ENCODE measurements at places on chromosomes 5 and 9.

DNA sequence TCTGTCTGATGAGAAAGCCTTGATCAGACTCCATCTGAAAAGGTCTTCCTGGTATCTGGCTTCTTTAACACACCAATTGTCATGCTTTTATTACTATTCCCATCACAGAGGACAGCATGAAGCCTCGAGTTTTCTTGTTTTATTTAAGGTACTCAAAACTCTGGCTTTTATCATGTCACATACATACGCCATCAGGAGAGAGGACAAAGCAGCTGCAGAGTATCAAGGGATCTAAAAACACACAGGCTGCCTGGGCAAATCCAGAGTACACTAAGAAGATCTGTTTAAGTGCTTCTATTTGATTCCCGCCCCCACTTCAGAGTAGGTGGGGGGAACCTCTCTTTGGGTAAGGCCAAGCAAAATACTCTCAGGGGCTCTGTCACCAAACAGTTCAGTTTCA lies 277.2 kb downstream of the SPOCK1 start:
- no peak for DNase-seq

- no peak for DNase-seq
Measured at GRCh38 chr9:92895812-92896436, 18.1 kb upstream of the ZNF484 start.

- DNase-seq, result no peak
Measured at GRCh38 chr5:57492632-57493031, 10.0 kb upstream of the ACTBL2 start.

GRCh38 chr5:454936-455335 lies 12.0 kb downstream of the EXOC3 start:
- no peak for DNase-seq

DNA sequence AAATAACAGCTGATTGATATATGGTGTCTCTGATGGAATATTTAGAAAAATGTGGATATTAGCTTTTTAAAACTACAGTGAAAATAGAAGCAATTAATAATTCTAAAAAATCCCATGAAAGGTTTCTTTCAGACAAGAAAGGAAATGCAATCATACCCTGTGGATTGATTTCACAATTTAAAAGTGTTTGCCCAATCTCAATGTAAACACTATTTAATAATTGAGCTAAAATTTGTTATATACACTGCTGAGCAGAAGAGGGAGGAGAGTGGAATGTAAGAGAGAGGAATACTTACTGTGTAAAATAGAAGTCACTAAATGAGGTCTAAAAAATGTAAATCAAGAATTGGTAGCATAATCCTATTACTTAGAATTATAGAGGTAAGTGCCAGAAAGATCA lies 76.9 kb downstream of the FEM1C start:
- DNase-seq, result no peak

- no peak for DNase-seq
Measured at GRCh38 chr5:60578315-60578714, 121.7 kb downstream of the DEPDC1B start.

DNA sequence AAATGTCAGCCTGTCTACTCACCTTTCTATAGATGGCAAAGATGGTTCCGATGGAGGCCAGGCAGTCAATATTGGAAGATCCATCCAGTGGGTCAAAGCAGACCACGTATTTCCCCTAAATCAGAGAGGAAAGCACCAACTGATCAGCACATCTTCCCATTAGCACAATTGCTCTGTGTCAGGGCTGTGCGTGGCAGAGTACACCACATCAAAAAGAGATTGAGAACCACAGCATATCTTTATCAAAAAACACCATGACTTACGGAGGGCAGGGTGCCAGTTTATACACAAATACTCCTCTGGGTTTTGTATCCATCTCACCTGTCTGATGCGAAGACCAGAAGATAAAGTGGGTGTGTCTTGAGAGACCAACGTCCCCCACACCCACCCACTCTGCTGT lies 9.1 kb downstream of the FBP2 start:
- DNase-seq, result peak; percentile 26

GRCh38 chr9:137355761-137356365 lies 53.8 kb upstream of the NRARP start:
- DNase-seq, result no peak

DNA sequence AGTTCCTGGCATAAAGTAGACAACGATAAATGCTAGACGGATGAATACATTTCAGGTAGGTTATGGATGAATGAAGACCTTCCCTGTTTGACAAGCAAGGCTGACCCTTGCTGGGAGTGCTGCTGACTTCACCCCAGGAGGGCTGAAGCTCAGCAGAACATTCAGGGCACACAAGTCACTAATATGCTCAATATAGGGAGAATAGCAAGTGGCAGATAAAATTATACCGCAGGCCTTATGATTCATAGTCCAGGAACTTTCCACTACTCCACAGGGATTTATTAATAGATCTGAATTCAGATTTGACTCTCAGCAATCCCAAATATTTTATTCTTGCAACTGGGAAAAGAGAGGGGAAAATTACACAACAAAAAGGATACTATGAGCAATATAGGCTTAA lies 38.2 kb upstream of the GRAMD2B start:
- DNase-seq, result no peak

- DNase-seq, result no peak
Measured at GRCh38 chr5:116396476-116397099, 178.0 kb downstream of the SEMA6A start.

- DNase-seq, result no peak
Measured at GRCh38 chr9:72554221-72554641, 32.8 kb downstream of the TMC1 start.

GRCh38 chr9:131873891-131874440 lies 134.1 kb upstream of the RAPGEF1 start:
- no peak for DNase-seq

DNA sequence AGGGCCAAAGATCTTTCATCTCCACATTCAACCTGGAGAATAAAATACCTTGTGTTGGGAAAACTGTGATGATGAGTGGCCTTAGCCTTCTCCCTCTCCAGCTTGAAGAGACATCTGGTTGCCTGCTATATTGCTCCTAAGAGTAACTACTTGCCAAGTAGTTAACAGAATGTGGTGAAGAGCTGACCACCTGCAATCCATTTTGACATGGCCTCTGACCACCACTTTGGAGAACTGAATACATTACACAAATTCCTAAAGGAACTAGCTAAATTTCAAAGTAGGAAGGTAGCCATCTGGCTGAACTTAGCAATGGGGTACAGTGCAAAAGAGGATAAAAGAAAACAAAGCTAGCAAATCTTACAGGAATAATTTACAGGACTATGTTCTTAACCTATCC lies 7.2 kb downstream of the TBCA start:
- DNase-seq, result no peak

GRCh38 chr5:18745988-18746615 lies 1111.8 kb downstream of the TAF11L14 start:
- no peak for DNase-seq

DNA sequence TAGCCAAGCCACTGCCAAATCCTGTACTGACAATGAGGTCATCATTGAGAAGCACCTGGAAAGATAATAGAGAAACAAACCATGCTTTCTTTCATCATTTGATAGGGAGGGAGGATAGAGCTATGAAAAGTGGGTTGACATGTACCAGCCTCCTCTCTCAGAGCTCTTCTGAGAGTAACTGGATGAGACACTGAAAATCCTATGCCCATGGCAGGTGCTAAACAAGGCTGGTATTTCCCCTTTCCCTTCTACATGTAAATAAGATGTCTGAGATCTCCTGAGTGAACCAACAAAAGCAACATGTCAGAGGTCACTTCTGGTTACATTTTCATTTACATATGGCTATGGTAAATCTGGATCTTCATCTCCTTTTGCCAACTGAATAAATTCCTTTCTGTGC lies 45.3 kb upstream of the TRAF1 start:
- no peak for DNase-seq

DNA sequence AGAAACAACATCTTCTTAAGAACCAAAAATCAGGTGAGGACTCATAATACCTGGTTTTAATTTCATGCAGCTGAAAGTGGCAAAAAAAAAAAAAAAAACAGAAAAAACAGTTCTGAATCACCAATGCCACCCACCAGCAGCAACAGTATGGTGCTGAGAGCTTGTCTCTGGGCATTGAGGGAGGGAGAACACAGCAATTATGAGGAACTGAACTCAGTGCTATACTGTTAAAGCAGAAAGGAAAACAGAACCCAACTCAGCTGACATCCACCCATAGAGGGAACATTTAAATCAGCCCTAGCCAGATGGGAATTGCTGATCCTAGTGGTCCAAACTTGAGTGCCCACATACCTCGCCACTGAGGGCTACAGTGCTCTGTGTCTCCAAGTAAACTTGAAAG lies 657.9 kb downstream of the ACTL7B start:
- no peak for DNase-seq

DNA sequence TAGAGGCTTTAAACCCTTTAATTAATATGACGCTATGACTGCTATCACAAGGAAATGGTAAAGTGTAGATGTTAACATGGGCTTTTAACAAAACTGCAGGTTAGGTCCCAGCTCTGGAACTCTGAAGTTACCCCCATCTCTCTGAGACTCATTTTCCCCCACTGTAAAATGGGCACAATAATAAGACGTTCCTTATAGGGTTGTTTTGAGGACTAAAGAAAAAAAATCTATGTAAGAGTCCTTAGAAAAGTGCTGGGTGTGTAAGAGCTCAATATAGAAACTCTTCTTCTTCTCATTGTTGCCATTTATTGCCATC lies 45.8 kb upstream of the STK32A start:
- no peak for DNase-seq

DNA sequence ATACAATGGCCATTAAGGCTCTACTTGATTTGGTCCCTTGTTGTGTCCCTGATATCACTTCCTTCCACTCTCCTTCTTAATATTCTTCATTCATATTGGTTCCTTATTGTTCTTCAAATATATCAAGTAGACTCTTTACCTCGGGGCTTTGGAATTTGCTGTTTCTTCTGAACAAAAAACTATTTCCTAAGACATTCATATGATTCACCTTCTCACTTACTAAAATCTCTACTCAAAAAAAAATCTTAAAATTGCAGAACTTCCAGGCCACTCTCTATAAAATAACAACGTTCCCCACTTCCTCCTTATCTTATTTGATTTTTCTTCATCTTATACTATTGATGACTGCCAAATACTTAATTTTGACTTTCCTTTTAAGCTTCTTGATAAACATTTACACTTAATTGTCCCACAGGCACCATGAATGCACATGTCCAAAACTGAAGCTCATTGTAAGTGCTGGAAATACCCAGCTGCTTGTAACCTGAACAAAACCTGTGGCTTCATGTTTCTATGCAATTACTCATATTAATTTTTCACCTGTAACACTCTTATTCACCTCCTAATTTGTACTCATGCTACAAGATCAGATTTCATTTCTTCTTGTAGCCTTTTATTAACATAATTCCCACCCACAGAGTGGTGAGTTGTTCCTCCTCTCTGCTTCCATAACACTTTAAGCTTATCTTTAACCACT lies 58.4 kb upstream of the NUDT12 start:
- DNase-seq, result no peak

DNA sequence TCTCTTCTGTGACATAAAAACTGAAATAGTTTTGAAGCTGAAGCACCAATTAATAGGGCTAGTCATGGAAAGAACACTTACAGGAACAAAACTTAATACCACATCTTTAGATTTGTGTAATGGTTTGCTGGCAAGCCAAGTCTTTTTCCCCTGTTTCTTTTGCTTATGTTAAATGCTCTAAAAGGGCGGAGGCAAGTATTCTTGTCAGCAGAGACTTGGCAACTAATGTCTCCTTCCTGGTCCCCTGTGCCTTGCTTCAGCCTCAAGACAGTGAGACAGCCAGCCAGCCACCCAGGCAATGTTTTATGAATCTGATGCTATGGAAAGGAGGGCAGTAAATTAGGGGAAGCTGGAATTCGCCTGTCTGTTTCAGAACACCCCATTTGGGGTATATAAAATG lies 45.7 kb downstream of the PRRC1 start:
- DNase-seq, result no peak

- no peak for DNase-seq
Measured at GRCh38 chr9:21607576-21607975, 125.5 kb upstream of the IFNE start.

GRCh38 chr9:125166762-125167161 lies 22.8 kb downstream of the PPP6C start:
- no peak for DNase-seq

DNA sequence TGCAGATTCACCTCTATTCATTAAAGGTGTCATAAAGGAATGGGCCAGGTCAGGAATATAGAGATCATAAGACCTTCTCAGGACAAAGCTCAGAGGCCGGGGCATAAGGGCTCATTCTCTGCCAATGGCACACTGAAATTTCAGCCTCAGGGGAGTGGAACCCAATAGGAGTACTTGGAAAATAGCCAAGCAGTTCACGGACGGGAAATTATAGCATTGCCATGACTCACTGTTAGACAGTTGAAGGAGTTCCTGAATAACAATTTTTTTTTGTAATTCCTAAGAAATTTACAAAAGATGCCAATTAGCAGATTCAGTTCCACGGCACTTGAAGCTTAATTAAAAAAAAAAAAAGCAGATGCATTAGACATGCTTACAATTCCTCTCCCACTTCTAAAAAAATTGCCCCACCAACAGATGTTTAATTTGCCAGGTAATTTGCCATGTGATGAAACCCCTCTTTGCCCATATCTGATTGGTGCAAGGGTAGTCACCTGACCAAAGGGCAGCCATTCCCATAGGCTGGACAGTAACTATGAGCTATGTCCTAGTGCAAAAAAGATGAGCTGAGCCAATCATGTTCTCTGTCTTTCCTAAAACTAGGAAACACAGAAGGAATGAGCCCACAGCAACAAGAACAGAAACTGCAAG lies 58.6 kb downstream of the PTCD2 start:
- no peak for DNase-seq

DNA sequence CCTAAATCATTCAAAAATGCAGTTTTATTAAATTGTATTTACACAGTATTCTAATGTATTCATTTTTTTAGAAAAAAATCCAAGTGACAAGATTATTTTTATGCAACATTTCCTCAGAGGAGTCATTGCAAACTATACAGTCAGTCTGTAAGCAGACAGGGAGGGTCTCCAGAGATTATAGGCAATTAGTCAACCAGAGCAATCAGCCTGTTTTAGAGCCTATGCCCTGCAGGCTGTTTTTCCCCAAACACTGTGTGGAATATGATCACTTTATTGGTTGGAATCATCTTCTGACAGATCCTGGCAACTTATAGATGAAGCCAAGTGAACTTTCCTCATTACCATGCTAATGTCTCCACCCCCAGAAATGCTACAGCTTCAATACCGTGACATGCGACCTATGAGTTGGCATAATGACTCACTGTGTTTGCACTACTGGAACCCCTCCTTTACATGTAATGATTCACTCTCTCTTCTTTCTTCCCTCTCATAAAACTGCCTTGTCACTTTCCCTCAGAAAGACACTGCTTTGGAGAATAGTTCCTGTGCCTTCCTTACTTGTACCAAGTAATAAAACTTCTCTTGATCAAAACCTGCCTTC lies 577.7 kb upstream of the FTMT start:
- peak; percentile 82 for DNase-seq

DNA sequence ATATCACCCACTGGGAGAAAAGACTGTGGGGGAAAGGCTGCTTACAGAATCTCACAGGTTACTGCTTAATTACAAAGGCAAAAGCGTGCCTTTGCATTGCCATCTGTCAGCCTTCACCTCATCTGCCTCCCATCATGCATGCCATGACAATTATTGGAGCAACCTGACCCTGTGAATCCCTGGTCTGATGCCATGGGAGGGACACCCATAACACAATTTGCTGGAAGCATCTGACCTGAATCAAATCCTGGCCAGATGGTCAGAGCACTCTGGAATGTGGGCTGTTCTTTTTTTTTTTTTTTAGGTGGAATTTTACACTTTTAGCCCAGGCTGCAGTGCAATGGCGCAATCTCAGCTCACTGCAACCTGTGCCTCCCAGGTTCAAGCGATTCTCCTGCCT lies 11.6 kb upstream of the RETREG1 start:
- no peak for DNase-seq

- no peak for DNase-seq
Measured at GRCh38 chr5:8461543-8461942, 592.6 kb downstream of the MTRR start.

GRCh38 chr5:148831590-148832565 lies 5.5 kb downstream of the ADRB2 start:
- DNase-seq, result no peak
